Heart left ventricle (tissue), 16 donors: ENCODE measurements at places on chromosomes 4 and X. TPM values are rescaled to one million over a fixed set of nuclear protein-coding genes. Genes with fewer than 3 reads are reported as not detected.

The KCND1 gene
- total RNA-seq, result 0.19 TPM

The GAGE10 gene
- not detected for total RNA-seq

The IGSF1 gene
- total RNA-seq, result 8.4 TPM

The SEL1L3 gene
- total RNA-seq, result 6.7 TPM

The EXOC1L gene
- not detected for total RNA-seq

The PDZD11 gene
- 36.7 TPM for total RNA-seq

The BBS7 gene
- total RNA-seq, result 3.3 TPM

The P2RY8 gene
- total RNA-seq, result 1.2 TPM

The ARAP2 gene
- total RNA-seq, result 2.1 TPM

The DRP2 gene
- total RNA-seq, result 0.05 TPM

The BMX gene
- 2.8 TPM for total RNA-seq

The BTC gene
- total RNA-seq, result not detected

The MAGEA1 gene
- total RNA-seq, result not detected
